ENCODE measurements at places on chromosomes 11 and 22. TPM values are rescaled to one million over a fixed set of nuclear protein-coding genes. Genes with fewer than 3 reads are reported as not detected.

DNA sequence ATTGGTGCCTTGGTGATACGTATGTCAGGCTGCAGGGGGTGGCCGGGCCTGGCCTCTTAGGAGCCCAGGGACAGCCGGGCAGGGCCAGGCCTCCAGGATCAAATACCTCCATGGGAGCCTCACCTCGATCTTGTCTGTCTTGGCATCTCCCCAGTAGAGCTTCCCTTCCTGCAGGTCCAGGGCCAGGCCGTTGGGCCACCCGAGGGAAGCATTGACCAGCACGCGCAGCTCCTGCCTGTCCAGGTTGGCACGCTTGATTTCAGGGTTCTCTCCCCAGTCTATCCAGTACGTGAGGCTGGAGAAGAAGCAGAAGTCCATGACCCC lies 137.7 kb downstream of the CRYBB2 start:
- no peak for ATAC-seq

GRCh38 chr11:35043936-35044335 lies 95.0 kb upstream of the CD44 start:
- no peak for ATAC-seq

GRCh38 chr11:121711236-121711635 lies 258.5 kb upstream of the SORL1-AS1 start:
- ATAC-seq = no peak

- no peak for ATAC-seq
Observed at GRCh38 chr11:134925432-134925831, 513.4 kb upstream of the B3GAT1 start.

DNA sequence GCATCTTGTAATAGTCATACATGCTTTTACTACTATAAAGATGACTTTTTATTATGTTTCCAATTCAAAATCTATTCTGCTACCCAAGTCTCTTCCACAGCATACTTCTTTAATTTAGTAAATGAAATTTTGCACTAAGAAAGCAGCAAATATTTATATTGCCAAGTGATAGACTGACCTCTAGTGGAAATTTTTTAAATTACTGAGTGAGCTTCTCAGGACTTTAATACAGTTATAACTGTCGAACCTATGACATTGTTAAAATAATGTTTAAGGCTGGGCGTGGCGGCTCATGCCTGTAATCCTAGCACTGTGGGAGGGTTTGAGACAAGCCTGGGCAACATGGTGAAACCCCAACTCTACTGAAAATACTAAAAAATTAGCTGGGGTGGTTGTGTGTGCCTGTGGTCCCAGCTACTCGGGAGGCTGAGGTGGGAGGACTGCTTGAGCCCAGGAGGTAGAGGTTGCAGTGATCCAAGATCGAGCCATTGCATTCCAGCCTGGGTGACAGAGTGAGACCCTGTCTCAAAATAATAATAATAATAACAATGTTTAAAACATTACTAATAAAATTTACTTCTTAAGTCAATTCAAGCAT lies 27.3 kb downstream of the STK33 start:
- peak; percentile 88 for ATAC-seq

- no peak for ATAC-seq
Observed at GRCh38 chr11:121936370-121936769, 179.6 kb downstream of the BLID start.

DNA sequence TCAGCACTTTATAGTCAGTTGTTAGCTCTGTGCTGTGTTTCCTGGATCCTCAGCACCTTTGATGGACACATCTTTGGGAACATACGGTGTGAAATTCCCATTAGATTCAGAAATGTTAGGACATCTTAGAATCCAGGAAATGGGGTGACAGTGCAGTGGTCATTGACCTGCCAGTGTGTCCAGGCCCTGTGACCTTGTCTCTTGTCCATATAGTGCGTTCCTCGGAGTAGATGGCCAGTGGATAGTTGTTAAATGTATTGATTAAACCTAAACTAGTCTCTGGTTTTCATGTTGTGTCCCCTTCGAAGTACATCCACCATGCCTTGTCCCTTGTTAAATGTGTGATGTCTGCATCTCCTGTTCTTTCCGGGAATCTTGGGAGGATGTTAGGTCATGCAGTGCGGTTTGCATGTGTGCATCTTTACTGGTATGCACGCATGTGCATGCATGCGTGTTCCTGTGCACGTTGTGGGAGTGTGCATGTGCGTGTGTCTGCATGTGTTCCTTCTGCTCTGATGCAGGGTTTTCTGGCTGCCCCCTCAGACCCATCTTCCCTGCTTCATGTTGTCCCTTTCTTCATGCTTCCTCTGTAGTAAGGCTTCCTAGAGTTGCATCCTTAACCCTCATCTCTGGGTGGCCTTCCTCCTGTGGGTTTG lies 4.0 kb downstream of the DGCR8 start:
- no peak for ATAC-seq

- ATAC-seq = no peak
Observed at GRCh38 chr11:60206616-60207015, 23.7 kb upstream of the MS4A6A start.

GRCh38 chr11:48154151-48154550 lies 62.5 kb upstream of the OR4B1 start:
- no peak for ATAC-seq

DNA sequence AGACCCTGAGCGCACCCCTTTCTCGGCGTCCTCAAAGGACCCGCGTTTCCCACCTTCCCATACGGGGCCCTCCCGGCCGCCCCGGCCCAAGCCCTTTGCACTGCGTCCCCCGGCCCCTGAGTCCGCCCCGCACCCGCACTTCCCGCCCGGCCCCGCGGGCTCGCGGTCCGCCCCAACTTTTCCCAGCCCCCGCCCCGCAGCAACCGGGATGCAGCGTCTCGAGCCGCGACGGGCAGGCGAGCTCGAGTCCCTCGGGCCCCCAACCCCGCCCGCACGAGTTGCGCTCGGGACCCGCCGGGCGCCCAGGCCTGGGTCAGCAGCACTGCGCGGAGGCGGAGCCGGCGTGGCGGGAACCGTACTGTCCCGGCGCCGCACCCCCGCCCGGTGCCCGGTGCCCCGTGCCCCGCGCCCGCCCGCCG lies 371 bp downstream of the SMCO4 start:
- peak; percentile 10 for ATAC-seq

DNA sequence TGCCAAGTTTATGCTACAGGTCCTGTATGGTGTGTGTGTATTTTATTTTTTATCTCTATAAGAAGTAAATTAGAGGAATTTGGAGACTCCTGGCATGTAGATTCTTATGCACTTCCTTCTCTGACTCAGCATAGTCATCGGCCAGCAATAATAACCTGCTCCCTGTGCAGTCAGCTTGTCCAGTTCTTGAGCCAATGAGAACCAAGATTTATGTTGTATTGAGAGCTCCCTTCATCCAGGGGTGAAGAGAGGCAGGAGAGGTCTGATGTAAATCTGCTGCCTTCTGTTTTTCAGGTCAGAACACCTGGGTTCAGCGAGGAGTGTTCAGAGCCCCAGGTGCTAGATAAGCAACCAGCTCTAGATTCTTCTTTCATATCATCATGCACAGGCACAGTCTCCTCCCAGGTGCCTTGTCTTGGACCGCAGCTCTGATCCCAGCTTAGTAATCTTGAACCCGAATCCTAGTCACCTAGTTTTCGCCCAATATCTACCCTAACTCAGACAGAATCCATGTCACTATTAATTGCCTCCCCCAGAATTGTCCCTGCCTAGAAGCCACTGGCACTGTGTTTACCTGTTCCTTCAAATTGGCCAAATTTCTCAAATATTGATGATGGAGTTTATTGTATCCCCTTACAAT lies 328.2 kb upstream of the NCAM1 start:
- peak; percentile 53 for ATAC-seq

DNA sequence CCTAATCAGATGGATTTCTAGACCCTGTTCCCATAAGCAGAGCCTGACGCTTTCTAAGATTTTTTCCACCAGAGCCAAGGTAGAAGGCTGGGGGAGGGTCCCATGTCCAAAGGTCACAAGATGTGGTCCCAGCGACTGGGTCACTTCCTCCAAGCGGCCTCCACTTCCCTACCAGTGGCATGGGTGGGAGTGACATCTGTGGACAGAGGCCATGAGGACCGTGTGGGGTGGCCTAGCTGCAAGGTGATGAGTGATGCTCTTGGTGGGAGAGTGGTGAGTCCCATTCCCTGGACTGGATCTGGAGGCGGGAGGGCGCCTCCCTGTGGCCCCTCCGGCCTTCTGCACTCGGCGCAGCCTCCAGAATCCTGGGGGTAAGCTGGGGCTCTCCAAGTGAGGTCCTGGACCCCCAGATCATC lies 32.4 kb upstream of the PRR5 start:
- ATAC-seq = no peak

GRCh38 chr11:67640021-67640757 lies 626 bp upstream of the TBX10 start:
- peak; percentile 72 for ATAC-seq

- no peak for ATAC-seq
Observed at GRCh38 chr22:38869663-38870062, 2.4 kb downstream of the CBX6 start.

- peak; percentile 77 for ATAC-seq
Observed at GRCh38 chr11:110818032-110818687, 105.9 kb upstream of the ARHGAP20 start.

DNA sequence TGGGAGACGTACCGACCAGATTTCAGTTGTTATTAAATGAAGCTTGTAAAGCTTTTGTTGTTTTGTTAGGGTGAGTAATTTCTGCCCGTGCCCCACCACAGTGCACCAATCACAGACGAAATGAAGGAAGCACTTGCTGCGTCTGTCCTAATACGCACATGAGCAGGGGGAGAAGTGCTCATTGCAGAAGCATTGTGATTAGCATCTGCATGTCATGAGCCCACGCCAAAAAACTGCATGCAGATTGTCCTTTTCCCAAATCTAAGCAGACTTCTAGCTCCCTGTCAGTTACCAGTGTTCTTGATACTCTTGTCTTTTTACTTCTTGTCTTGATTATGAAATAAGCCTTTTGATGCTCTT lies 15.5 kb downstream of the RBX1 start:
- no peak for ATAC-seq

DNA sequence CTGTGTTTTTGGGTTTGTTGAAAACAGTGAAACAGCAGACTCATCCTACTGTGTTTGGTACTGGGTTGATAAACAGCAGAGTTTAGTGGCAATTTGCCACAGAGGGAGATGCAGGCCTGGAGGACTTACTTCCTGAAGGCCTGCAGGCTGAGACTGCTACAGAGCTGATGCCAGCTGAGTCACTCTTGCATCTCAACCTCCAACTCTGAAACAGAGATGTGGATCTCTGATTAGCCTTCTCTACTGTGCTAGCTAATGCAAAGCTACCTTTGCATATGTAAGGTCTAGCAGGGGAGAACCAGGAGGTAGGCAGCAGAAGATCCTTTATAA lies 14.3 kb downstream of the ATP5MG start:
- ATAC-seq = peak; percentile 72

DNA sequence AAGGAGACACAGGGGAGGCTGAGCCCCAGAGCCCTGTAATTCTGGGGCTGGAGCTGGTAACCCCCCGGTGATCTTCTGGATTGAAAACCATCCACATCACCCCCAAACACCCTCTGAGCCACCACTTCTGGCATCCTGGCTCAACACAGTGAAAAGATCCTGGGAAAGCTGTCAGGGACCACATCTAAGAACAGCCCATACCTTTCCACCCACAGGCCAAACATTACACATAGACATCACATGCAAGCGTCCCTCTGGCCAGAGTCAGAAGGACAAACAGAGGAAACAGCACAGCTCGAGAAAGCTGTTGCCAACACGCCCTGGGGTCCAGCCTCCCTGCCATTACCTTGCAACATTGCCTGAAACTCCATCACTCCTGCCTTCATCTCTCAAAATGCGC lies 469.5 kb downstream of the SOX6 start:
- no peak for ATAC-seq

- ATAC-seq = no peak
Observed at GRCh38 chr11:99634581-99634980, 613.8 kb downstream of the CNTN5 start.

DNA sequence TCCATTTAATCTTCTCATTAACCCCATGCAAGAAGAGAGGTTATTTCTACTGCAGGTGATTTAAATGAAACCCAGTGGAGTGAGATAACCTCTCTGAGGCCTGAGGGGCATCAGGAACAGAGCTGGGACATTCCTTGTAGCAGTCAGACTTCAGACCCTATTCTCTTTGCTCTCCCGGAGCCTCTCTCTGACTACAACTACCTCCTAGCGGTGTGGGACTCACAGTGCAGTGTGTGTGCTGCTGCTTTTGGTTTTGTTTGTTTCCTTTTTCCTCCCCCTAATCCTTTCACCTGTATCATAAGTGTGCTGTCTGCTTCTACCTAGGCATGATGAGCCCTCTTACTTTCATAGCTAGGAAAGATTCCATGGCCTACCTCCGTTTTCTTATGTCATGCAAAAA lies 769.6 kb downstream of the NTM start:
- ATAC-seq = no peak

GRCh38 chr11:35874751-35875450 lies 69.0 kb upstream of the LDLRAD3 start:
- ATAC-seq = no peak

DNA sequence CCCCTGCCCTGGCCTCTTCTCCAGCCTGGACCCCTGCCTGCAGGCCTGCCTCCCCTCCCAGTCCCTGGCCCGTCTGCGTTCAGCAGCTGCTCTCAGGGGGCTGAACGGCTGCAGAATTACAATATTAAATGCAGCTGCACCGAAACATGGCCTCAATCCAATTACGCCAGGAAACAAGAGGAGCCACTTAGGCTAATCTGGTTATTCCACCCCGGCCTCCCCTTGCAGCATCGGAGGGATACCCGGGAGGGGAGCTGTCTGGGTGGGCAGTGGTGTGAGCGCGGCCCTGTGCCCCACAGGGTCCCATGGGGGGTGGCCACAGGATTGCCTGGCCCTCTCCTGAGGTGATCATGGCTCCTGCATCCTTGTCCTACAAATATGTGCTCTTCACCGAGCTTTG lies 42.6 kb downstream of the FLRT1 start:
- ATAC-seq = no peak

DNA sequence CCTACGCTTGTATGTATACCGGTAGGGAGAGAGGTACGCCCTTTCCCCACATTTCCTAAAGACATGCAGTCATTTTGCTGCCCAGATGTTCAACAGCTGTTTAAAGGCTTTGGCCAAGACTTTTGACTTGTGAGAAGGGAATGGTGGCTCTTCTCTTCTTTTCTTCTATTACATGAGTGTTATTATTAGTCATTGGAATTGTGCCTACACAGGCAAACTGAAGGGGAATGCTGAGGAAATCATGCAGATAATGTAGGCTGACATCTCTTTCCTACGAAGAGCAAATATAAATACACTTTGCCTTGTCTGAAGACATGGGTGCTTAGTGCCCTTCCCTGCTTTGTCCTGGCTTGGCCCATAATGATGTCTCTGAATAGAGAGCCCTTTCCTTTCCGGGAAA lies 194.3 kb upstream of the NARS2 start:
- no peak for ATAC-seq

- no peak for ATAC-seq
Observed at GRCh38 chr11:118152020-118152551, 537 bp downstream of the SCN4B start.

CARNS1 gene
- 0.20 TPM for total RNA-seq

KCNJ11 gene
- total RNA-seq = 0.36 TPM

SYT8 gene
- total RNA-seq = 22.4 TPM

IRF7 gene
- 19.5 TPM for total RNA-seq

CWF19L2 gene
- total RNA-seq = 6.8 TPM

LARGE2 gene
- 30.4 TPM for total RNA-seq

HBG1 gene
- not detected for total RNA-seq

DDX25 gene
- total RNA-seq = not detected

LRRC56 gene
- 1.3 TPM for total RNA-seq

SLC5A1 gene
- total RNA-seq = 8.1 TPM

MS4A6A gene
- 4.9 TPM for total RNA-seq

SMTN gene
- 21.1 TPM for total RNA-seq

NCF4 gene
- 1.8 TPM for total RNA-seq
